Urinary bladder (tissue), 4 donors: ENCODE measurements at places on chromosomes 16 and 17. TPM values are rescaled to one million over a fixed set of nuclear protein-coding genes. Genes with fewer than 3 reads are reported as not detected.

The GJC1 gene
- 21.8 TPM for polyA plus RNA-seq

- no peak for DNase-seq
Observed at GRCh38 chr17:41444186-41444585, 3.4 kb upstream of the KRT38 start.

GRCh38 chr16:20089246-20089965, 15.7 kb upstream of the GPR139 start:
- DNase-seq, result no peak

The FA2H gene
- polyA plus RNA-seq, result 2.7 TPM

The EVI2A gene
- polyA plus RNA-seq, result 7.8 TPM

- DNase-seq, result no peak
Observed at GRCh38 chr16:24396350-24397271, 140.5 kb downstream of the CACNG3 start.
